ENCODE measurements at places on chromosomes 6 and 20.

DNA sequence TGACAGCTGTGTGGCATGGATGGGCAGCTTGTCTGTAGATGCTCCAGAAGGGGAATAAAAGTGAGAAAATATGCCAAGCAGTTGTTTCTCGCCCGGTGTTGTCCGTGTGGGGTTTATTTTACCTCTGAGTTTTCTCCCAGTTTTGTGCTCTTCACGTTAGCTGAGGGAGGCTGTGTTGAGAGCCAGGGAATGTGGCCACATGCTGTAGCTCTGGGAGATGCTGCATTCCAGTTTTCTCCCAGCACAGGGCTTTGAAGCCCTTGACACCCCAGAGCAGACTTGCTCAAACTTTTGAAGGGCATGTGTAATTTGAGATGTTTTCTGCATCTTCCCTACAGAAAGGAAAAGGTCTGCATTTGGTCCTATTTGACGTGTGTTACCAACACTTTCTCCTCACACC lies 67.7 kb downstream of the RREB1 start:
- DNase-seq, result no peak

- peak; percentile 38 for DNase-seq
Observed at GRCh38 chr20:38649275-38649891, 47.8 kb downstream of the ARHGAP40 start.

DNA sequence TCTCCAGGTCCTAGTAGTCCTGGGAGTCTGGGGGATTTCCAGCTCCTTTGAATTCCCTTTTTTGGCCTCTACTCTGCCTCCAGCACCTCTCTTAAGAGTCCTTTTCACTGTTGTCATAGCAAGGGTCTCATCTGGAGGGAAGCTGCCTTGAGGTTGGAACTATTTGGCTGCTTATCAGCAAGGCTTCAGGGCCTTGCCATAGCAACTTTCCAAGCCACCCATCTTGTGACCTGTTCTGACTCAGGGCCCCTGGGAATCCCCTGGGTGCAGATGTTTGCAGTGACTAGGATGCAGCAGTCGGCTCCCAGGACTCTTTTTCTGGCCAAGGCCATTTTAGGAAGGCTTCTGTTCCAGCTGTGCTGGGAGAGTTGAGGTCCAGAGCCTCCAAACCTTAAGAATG lies 12.4 kb downstream of the PKIG start:
- DNase-seq, result no peak

DNA sequence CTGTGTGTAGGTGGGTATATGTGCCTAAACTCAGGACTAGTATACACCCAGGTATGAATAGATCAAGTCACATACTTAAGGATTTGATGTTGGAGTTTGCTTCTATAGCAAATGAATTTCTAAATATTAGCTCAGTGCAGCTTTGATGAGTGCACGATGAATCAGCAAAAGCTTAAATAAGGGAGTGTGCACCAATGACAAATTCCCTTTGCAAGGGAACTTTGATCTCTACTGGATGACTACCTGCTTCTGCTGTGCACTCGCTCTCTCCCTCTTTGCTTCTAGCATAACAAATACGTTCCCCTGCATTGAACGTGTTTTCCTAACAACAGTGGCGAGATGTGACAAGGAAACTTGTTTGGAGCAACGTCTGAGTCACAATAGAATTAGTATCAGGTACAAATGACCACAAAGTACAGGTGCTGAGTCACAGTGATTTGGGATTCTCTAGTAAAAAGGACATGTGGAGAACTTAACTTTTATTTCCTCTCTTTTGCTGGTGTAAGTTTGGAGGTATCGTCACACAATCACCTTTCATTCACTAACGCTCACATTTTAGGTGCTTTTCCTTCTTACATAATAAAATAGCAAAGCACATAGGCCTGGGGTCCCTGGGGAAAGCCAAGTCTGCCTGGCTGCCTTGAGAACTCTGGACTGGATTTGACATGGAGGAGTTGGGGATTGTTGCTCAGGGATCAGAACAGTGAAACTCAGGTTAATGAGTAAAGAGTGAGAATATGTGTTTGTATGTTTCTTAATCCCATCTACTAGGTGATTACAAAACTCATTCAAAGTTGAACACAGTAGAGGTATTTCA lies 49.7 kb downstream of the KLHL31 start:
- no peak for DNase-seq

DNA sequence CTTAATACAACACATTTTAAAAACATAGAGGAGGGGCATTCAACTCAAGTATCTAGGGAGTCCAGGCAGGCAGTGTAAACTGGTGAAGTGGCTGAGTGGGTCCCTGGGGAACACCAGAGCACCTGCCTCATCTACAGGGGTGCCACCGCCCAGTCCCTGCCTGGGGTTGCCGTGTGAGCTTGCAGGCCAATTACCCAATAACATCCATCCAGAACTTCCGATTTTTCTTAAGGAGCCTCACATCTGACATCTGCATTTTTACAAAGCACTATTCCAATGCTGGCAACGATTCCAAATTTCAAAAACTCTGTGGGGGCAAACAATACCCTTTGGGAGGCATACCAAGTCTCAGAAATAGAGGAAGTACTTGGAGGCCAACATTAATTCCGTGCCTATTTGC lies 288.4 kb upstream of the TSHZ2 start:
- DNase-seq, result no peak

DNA sequence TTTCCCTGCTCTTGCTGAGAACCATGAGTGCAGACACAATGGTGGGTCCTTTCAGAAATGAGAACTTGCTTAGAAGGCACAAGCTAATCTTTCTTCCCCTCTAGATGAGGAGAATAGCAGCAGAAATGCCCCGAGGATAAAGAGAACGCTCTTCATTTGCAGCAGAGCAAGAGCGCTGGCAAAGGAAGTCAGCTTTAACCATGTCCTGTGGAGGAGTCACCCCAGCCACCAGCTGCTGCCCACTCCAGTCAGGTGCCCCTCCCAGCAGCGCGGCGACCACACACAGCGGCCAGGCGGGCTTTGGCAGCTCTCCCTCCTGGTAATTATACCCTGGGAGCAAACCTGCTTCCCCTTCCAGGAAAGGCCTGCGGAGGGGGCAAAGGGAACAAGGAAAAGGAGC lies 42.4 kb upstream of the EMILIN3 start:
- peak; percentile 37 for DNase-seq

- no peak for DNase-seq
Observed at GRCh38 chr6:127514179-127514772, 4.9 kb downstream of the MTCL3 start.

Data from hippocampal formation (tissue), 2 donors.